ENCODE measurements at places on chromosomes 1 and 21. TPM values are rescaled to one million over a fixed set of nuclear protein-coding genes. Genes with fewer than 3 reads are reported as not detected.

DNA sequence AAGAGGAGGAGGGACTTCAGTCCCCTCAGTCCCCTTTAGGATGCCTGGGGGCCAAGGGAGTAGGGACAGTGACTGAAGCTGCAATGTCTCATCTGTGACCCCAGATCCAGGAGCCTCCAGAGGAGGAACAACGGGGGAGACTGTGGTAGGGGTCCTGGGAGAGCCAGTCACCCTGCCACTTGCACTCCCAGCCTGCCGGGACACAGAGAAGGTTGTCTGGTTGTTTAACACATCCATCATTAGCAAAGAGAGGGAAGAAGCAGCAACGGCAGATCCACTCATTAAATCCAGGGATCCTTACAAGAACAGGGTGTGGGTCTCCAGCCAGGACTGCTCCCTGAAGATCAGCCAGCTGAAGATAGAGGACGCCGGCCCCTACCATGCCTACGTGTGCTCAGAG is 18.3 kb downstream of the LY9 start:
- DNase-seq: no peak

DNA sequence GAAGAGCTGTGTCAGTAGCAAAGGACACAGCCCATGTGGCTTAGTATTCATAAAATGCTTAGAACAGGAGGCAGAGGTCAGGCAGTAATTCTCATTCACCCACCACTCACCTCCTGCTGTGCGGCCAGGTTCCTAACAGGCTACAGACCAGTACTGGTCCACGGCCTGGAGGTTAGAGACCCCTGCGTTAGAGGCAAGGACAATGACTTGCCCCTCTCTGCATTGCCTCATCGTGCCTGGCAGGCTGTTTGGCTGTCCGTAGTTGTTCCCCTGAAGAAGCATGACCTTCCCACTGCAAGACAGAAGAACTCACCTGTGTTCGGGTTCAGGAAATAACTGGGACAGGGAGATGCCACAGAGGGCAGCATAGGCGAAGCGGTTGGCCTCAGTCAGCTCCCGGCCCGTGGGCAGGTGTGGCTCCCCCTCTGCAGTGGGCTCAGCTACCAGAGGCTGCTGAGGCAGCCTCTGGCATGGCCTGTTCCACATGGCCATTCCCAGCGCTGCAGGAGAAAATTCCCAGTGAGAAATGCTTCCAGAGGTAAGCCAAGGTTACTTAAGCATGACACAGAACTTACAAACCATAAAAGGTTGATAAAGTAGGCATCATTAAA is 19.3 kb downstream of the TMCO4 start:
- DNase-seq: no peak

DNA sequence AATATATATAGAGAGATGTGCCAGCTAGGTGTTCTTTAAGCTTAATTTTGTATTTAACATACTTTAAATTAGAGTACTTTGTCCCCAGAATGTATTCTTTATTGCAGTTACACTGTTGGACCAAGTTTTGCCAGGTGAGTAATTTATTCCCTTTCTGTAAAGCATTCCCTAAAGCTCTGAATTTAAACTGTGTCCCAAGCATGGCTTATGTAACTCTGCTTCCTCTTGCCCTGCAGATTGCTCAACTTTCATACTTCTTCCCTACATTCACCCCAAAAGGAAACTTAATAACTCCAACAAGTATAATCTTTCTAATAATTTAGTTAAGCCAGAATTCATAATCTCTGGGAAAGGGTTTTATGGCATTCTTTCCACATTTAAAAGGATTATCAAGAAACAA is 5.6 kb downstream of the LYPLAL1 start:
- no peak for DNase-seq

The TNNI3K gene
- 5.2 TPM for total RNA-seq

All from posterior vena cava (tissue), 2 donors.